ENCODE measurements at places on chromosomes 6 and 20. TPM values are rescaled to one million over a fixed set of nuclear protein-coding genes. Genes with fewer than 3 reads are reported as not detected.
A peak's percentile ranks its signal among the peaks of the same experiment; 100 is the strongest.

DNA sequence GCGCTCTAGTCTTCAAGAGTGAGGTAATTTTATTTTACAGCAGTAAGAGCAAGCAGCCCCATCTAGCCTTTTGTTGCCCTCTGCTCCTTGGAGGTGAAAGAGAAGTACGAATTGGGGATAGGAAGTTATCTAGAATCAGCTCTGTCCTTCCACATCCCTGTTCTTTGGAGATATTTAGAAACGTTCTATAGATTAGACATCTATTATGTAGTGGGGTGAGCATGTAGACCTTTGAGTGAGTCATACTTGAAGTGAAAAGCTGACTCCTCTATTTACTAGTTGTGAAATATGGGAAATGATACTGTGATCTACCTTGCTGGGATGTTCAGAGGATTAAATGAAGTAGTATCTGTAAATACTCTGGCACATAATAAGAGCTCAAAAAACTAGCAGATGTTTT, 36.0 kb upstream of the SLC35D3 start:
- DNase-seq: no peak

Gene SNHG17
- total RNA-seq: 111 TPM

DNA sequence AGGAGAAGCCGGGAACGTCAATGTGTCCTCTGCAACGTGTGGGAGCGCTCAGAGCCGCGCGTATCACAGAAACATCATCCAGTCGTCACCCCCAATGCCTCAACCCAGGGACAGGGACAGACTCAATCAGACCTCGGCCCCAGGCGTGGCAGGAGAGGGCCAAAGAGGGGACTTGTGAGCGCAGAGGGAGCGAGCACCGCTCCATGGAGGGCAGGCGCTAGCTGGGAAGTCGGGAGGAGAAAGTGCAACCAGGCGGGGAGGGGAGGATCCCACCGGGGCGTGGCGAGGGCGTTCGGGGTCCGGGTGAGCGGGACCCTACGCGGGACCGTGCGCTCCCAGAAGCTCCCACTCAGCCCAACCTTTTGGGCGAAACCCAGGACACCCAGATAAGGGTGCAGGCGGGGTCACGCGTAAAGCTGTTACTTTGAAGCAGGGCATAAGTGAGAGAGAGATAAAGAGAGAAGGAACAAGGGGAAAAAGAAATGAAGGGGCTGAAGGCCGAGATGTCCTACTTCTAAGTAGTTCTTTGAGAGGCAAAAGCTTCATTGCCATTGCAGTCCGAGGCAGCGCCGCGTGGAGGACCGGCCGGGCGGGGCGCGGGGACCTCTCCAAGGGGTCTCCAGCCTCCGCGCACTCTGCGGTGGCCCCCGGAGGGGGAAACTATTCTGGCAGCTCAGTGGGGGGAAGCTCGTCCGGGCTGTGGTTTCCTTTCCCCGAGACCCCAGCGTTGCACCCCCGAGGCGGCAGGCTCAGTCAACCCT, 862 bp upstream of the SOBP start:
- peak; percentile 68 for DNase-seq

Gene SPDEF
- not detected for total RNA-seq

- no peak for DNase-seq
Observed at GRCh38 chr6:112743323-112743722, 396.2 kb downstream of the RFPL4B start.

Gene FNDC1
- total RNA-seq: not detected

DNA sequence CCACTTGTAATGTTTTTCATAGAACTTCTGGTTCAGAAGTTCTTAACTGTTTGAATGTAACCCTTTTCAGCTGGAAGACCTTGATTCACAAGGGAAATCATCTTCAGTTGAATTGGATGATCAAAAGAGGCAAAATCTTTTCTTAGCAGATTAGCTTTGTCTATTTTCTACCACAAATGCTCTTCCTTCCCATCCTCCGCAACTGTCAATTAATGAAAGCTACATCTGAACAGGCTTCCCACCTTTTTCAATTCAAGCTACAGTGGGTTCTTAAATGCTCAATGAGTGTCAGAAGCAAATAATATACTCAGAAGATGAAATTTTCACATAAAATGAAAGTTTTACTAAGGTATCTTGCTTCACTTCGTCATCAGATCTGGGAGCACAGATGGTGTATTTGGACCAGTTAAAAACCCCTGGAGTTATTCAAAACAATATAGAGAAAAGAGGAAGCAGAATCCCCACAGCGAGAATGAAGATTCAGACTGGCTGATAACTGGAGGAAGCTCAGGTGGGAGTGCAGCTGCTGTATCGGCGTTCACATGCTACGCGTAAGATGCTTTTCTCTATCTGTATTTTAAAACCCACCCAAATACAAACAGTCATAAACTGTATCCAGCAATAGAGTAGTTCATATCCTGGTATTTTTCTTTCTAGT, 19.4 kb downstream of the QRSL1 start:
- DNase-seq: no peak

- no peak for DNase-seq
Observed at GRCh38 chr6:133855991-133856370, 32.9 kb upstream of the TCF21 start.

- peak; percentile 89 for DNase-seq
Observed at GRCh38 chr20:50366270-50367103, 143.7 kb upstream of the PTPN1 start.

Gene HLA-F
- total RNA-seq: 270 TPM

DNA sequence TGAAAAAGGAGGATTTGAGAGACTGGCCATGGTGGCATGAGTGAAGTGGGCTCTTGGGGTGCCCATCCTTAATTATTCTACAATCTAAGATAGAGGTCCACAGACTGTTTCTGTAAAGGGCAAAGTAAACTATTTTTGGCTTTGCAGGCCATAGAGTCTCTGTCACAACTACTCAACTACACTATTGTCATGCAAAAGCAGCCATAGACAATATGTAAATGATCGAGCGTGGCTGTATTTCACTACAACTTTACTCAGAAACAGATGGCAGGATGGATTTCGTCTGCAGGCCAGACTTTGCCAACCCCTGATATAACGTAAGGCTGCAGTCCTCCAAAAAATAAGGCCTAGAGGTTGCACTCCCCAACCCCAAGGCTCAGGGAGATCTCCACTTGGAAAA, 58.2 kb upstream of the NAA20 start:
- DNase-seq: no peak

GRCh38 chr6:170155464-170156196, 135.2 kb downstream of the DLL1 start:
- DNase-seq: no peak

DNA sequence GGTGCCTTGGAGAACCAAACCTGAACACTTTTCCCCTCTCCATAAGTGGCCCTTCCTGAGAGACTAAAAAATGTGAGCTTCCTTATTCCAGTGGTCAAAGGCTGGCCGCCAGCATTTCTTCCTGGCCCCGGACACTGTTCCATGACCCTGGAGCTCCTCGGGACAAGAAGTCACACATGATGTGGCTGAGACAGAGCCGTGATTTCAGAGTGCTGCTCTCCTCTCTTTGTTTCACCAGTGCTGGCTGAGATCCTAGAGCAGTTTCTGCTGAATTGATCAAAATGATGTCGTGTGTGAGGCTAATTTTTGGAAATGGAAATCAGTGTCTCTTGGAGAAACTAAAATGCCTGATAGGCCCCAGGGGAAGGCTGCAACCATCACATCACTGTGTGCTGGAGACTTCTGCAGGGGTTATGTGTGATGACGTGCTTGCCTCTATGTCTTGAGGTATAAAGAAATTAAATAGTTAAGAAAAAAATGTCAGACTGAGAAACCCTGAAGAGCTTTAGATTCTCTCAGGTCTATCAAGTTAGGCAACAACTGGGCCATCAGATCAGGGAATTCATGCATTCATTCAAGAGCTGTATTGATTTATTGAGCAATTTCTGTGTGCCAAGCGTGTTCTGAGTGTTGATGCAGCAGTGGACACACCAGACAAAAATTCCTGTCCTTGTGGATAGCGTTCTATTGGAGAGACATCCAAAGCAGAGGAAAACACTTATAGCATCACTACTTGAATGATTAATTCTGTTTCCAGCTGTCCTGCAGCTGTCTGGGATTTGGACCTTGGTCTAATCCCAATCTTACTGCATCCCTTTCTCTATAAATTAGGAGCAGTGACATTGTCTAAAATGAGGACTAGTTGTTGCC, 72.7 kb upstream of the CCN6 start:
- DNase-seq: no peak
